NCI-H510A treated with DMSO at 0.1 percent for 48 hours (cell line): ENCODE measurements at places on chromosomes 5 and 9.
A peak's percentile ranks its signal among the peaks of the same experiment; 100 is the strongest.

GRCh38 chr9:112535811-112536210 is 49.2 kb downstream of the KIAA1958 start:
- DNase-seq: no peak

DNA sequence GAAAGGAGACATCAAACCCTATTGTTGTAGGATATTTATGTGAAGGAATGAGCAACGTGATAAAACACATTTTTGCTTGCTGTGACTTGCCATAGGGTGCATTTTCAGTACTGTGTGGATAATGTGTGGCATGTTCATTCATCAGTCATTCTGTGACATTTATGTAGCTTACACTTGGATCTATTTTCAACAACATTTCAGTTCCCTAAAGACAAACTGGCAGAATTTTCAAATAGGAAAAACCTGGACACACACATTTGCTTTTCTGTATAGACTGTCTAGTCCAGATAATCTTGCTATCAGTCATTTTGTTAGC is 127.7 kb downstream of the TMC1 start:
- no peak for DNase-seq

DNA sequence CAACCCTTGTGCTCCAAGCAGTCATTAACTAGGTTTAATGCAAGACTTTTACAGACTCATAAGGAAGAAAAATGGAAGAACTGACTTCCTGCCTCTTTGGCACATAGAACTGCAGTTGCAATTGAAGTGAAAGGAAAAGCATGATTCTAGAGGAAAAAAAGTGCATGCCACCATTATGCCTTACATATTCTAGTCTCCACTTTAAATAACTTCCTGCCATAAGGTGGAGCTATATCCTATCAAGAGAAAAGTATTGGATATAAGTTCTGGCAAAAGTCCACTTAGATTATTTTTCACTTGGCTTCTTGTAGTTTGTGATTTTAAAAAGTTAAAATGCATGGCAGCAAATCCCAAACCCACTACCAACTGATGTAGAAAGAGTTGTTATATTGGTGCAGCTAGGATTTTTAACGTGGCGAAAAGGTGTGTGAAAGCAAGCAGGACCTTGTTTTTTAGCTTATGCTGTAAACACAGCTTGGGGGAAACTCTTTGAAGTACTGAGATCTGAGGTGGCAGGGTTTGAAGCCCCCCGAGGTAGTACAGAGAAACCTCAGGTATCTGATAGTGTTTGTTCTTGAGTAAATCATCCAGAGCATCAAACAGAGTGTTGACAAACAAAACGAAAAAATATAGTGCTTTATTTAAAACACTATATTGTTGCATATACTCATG is 117.9 kb downstream of the ANXA1 start:
- no peak for DNase-seq

GRCh38 chr5:132054697-132055440 is 5.6 kb upstream of the IL3 start:
- no peak for DNase-seq

- DNase-seq: no peak
Measured at GRCh38 chr9:28688172-28688571, 1114.9 kb upstream of the C9orf72 start.

GRCh38 chr9:122248448-122248865 is 16.2 kb downstream of the RBM18 start:
- no peak for DNase-seq

- no peak for DNase-seq
Measured at GRCh38 chr5:144249755-144250464, 79.2 kb downstream of the KCTD16 start.

GRCh38 chr5:68134033-68134668 is 81.4 kb upstream of the PIK3R1 start:
- no peak for DNase-seq

- no peak for DNase-seq
Measured at GRCh38 chr5:8848997-8849594, 696.8 kb downstream of the SEMA5A start.

DNA sequence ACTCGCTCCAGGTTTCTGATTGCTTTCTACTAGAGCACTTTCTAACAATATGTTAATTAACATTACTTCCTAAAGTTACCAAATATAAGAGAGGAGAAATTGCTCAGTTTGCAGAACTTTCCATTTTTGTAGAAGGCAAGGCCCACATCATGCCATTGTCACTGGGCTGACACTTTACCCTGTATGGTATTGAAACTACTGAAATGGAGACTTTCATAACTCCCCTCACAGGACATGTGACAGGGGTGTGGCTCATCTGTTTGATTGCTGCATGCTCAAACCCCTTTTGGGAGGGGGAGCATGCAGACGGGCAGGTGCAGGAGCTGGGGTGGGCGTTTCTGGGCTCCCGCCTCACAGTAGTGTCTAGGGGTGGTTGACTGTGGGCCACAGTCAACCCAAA is 206.3 kb upstream of the GHR start:
- no peak for DNase-seq

- no peak for DNase-seq
Measured at GRCh38 chr5:172777881-172778814, 7.2 kb upstream of the DUSP1 start.

DNA sequence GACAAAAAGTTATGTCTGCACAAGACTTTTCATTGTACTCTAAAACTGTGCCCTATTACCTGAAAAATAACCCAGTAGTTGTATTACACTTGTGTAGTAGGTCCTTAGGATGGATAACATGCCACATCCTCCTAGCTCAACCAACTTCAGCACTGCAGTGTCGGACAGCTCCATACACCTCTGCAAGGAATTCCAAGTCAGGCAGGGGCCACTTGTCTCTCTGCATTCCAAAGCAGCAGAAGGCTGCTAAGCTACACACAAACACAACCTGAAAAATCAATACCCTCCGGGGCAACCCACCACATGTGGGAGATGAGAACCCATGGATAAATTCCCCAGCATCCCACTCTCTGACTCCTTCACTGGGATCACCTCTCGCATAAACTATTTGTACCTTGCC is 50.2 kb downstream of the MED10 start:
- DNase-seq: no peak

DNA sequence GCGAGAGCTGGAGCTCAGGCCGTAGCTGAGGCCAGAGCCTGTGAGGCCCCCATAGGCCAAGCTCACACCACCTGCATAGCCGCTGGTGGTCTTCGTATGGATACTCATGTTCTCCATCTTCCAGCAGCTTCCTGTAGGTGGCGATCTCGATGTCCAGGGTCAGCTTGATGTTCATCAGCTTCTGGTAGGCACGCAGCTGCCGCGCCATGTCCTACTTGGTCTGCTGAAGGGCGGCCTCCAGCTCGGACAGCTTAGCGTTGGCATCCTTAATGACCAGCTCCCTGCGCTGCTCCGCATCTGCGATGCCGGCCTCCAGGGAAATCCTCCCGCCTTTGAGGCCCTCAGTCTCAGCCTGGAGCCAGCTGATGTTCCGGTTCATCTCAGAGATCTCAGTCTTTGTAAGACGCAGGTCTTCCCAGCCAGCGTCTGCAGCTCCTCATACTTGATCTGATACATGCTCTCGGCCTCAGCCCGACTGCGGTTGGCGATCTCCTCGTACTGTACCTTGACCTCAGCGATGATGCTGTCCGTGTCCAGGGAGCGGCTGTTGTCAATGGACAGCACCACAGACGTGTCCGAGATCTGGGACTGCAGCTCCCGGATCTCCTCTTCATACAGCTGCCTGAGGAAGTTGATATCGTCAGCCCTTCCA is 172.1 kb downstream of the PPP2R2B start:
- DNase-seq: no peak

DNA sequence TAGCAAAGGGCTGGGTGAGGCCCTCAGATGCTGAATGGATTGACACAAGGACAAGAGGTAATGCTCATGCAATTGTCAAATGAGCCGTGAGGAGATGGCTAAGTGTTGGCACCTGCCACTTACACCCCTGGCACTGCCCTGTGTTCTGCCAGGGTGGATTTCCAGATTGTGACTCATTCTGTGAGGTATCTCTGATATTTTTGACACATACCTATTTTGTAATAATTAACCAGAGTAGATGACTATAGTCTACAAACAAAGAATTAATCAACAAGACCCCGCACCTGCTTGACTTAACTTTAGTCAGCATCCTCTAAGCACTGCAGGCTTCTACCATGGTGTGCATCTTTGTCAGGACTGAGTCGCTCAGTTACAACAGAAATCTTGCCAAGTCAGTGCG is 200.8 kb downstream of the DIRAS2 start:
- DNase-seq: peak; percentile 61

DNA sequence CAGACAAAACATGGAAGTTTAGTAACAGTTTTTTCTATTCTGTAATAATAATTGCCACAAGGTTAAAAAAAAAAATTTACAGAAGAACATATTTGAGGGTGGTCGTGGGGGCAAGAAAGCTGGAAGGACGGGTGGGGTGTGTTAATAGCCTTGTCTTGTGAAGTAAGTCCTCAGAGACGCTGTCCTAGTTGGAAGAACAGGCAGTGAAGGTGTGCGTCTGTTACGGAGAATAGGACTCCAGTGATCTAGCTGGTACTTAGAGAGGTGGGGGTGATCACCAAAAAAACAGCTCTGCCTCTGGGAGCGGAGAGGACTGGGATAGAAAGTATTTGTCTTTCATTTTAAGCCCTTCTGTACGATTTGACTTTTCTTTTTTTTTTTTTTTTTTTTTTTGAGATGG is 17.7 kb downstream of the ABL1 start:
- no peak for DNase-seq

DNA sequence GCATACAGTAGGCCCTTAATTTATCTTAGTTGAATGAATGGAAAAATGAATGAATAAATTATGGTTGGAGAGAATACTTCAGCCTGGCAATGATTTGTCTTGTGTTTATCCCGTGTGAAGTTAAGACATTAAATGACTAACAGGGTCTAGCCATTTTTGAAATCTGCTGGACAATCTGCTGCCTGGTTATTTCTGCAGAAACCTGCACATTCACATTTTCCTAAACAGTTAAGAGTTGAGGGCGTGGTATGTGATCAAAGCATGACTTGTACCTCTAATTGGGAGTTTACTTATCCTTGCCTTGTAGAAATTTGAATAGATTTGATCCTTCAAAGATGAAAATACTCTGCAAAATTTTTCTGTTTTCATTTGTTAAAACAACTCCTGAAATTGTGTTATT is 34.6 kb upstream of the NDFIP1 start:
- DNase-seq: no peak

DNA sequence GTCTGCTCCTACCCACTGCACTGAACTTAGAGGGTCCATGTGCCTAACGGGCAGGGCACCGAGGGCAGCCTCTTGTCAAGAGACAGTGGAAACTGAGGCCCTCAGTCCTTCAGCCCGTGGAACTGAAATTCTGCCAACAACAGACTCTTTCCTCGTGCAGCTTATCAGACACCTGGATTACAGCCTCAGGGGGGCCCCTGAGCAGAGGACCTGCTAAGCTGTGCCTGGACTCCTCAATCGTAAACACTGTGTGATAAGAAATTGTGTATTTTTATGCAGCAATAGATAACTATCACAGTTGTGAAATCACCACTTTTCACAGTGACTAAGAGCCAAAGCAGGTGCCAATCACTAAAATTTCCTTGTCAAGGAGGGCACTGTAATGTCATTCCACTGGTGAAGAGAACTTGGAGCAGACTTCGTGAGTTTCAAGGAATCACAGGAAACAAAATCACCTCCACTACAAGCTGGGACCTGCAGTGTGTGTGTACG is 33.4 kb upstream of the CTSV start:
- no peak for DNase-seq

- no peak for DNase-seq
Measured at GRCh38 chr9:111005746-111006470, 32.4 kb downstream of the LPAR1 start.

- DNase-seq: peak; percentile 84
Measured at GRCh38 chr9:83956436-83957247, 23.4 kb downstream of the HNRNPK start.

- DNase-seq: no peak
Measured at GRCh38 chr5:53819482-53819881, 259.0 kb downstream of the NDUFS4 start.

DNA sequence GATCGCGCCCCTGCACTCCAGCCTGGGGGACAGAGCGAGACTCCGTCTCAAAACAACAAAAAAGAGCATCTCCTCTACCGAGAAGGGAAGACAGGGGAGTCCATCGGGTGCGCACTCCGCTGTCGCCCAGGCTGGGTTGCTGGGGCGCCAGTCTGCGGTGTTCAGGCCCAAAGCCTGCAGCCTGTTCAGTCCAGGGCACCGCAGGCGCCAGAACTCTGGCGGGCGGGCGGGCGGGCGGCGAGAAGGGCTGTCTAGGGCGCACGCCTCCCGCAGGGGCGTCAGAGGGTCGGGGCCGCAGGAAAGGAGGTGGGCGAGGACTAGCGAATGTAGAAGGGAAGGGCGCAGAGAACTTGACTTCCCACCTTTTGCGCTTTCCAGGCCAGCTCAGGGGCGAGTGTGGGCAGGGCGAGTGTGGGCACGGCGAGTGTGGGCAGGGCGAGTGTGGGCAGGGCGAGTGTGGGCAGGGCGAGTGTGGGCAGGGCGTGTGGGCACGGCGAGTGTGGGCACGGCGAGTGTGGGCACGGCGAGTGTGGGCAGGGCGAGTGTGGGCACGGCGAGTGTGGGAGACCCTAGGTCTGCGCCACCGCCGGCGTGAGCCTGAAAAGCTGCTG is 10.5 kb downstream of the PROP1 start:
- DNase-seq: no peak

GRCh38 chr5:173778784-173779304 is 109.3 kb upstream of the CPEB4 start:
- no peak for DNase-seq

DNA sequence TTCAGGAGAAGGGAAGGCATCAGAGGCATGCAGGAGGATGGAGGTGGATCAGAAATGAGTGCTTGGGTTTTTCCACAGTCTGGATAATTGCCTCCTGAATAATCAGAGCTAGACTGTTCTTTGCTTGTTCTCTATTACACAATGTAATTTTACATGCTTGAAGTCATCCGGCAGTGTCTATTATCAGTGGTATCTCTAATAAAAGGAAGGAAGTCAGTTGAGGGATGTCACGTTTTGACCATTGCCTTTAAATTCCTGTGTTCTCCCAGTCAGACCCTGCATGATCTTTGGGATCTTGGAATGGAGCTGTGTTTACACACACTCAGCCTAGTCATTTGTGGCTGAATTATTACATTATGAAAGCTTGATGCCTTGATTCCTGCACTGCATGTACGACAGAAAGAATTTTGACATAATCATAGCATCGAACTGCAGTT is 91.0 kb downstream of the PDE8B start:
- no peak for DNase-seq

DNA sequence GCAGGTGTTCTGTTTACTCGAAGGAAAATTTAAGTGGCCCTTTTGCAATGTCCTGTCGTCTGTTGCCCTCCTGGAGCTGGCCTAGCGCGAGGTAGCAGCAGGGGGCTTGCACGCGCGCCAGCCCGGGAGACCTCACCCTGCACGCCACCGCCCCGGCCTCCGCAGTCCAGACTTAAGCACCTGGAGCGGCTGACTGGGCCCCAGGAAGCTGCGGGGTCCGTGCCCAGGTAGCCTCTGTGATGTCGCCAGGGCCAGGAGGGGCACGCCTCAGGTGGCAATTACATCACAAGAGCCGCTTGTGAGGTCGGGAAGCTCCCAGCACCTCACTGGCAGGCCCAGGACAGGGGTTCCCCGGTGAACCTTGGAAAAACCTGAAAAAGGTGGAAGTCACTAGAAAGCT is at the start of gene SAXO1:
Gene SAXO1 (minus strand): TSS at position 195 of the 400 bp plus-strand sequence. CDS start 301 bp downstream, outside the sequence.
- peak; percentile 33 for DNase-seq
